Renal pelvis (tissue), 12 donors: ENCODE measurements at places on chromosomes 11 and 22. TPM values are rescaled to one million over a fixed set of nuclear protein-coding genes. Genes with fewer than 3 reads are reported as not detected.

GRCh38 chr11:59174664-59175033, 2.7 kb downstream of the DTX4 start:
- DNase-seq: no peak

- DNase-seq: no peak
These were observed 57.4 kb downstream of the BUD13 start for GRCh38 chr11:116715383-116715782.

The AHNAK gene
- polyA plus RNA-seq: 275 TPM

- no peak for DNase-seq
These were observed 37.8 kb upstream of the NAV2 start for GRCh38 chr11:19674836-19675235.

The C11orf86 gene
- 0.07 TPM for polyA plus RNA-seq

GRCh38 chr11:113315811-113316210, 1.4 kb downstream of the TTC12 start:
- DNase-seq: peak; percentile 23

The OTOG gene
- polyA plus RNA-seq: 0.66 TPM

DNA sequence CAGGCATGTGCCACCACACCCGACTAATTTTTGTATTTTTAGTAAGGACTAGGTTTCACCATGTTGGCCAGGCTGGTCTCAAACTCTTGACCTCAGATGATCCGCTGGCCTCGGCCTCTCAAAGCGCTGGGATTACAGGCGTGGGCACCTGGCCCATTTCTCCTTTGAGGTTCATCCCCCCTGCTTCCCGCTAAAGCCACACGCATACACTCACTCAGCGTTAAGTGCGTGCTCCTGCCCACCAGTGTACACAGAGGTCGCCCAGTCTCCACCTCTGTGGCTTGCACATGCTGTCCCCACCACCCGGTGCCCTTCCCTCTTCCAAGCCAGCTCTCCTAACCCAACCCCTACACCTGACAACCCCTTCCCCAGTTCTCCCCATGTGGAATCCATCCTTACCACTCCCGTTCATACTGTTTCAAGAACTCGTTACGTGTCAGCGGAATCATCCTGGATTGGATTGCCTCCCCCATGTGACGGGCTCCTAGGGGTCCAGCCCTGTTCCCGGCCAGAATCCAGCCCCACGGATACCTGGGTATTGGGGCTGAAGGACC, 15.7 kb upstream of the CYTH4 start:
- DNase-seq: no peak

The ANO1 gene
- 16.8 TPM for polyA plus RNA-seq

DNA sequence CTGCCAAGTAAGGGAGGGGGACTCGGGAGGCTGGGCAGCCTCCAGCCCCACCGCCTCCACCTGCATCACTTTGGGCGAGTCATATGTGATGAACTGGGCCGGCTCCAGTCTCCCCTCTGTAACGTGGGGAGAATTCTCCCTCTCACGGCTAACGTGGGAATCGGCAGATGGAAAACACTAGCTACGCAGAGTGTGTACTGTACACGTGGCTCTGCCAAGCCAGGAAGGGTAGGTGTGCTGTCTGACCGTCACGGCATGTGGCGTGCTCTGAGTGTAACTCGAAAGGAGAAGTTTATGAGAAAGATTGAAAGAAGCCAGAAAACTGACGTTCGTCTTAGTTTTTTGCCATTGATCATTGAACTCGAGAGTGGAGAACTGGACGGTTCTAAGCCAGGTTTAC, 13.7 kb downstream of the TRMU start:
- DNase-seq: no peak

DNA sequence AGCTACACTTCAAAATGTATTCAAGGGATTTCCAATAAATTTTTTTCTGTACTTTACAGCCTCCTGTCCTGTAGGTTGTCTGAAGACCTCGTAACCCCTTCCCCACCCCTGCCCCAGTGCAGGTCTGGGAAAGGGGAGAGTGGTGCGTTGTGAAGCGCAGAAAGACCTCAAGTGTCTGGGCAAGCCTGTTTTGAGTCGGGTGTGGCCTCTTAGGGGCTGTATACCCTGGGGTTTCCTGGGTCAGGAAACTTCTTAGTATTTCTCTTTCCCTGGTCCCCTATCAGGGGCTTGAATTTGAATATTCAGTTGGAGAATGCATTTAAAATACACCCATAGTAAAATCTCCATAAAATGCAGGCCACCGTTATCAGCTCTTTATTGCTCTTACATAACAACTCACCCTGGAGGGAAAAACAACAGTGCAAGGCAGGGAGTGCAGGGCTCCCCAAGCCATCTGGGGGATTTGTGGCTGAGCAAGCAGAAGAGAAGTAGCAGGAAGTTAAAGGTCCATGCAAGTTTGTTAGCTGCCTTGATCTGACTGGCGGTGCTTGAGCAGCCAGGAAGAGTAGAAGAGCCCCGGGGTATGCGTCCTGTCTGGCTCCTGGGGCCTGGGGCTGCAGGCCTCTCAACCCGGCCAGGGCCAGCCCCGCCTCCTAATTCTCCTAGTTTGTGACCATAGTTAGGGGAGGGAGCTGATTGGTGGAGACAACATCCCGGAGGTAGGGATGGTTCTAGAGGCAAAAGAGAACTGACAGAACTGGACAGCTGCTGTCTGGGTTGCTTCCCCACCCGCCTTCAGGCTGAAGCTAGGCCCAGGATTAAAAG, 25.7 kb downstream of the ARHGAP1 start:
- no peak for DNase-seq

GRCh38 chr11:42249401-42249800, 789.9 kb upstream of the LRRC4C start:
- DNase-seq: no peak

DNA sequence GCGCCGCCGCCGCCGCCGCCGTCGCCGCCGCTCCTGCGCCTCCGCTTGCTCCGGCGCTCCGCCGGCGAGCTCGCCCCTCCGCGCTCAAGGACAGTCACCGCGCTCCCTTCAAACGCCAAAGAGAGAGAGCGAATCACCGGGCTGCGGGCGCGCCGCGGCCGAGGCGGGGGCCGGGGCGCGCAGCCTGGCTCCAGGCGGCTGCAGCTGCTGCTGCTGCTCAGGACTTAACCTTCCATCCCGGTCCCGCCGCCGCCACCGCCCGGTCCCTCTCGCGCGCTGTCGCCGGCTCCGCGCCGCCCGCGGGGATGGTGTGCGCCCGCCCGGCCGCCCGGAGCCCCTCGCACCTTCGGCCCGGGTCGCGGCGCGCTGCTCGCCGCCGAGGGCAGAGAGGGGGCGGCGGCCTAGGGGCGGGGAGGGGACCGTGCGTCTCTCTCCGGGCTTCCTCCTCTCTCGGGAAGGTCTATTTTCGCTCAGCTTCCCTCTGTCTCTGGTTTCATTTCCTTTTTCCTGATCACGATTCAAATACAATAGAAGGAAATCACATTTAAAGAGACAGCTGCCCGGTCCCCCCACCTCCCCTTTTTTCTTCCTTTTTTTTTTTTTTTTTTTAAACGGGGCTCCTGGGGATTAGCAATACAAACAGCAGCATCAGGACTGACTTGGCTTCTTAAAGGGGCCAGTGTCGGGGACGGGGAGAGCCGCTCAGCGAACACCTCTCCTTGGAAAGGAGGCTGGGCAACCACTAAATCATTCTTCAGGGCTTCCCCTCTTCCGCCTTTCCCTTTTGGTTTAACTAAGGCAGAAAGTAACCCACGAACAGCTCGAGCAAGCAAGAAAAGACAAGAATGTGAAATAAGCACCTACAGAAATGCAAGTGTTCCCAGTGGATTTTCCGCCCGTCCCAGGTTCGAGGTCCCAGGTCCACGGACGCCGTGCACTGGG, 22.1 kb downstream of the LMO2 start:
- DNase-seq: peak; percentile 37

The HEPN1 gene
- 1.3 TPM for polyA plus RNA-seq

DNA sequence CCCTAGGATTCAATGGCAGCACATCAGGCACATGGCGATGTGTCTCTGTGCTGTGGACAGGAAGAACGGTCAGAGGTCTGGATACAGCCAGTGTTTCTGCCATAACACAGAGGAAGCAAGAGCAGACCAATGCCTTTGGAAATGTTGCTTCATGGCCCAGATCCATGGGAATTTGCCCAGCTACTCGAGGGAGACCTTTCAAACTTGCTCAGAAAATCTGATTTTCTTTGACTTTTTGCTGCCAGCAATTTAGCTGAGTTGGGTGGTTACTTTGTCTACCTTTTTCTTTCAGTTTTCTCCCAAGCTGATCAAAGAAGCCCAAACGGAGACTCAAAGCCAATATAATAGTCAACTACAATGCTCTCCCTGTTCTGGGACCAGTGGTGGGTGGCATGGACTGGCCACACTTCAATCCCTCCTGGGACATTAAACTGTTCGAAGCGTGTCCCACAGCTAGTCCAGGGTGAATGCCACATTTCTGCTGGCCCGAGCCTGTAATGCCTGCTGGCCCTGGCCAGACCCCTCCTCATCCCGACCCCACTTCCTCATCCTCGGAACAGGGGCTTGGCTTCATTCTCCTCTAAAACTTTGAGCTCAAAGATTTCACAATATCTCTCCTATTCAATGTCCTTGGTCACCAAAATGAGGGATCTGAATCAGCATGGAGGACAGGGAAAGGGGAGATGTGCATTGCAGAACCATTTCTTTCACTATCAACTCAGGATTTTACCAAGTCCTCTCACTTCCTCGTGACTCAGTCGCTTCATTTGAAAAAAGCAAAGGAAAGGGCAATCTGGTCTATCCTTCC, 93.3 kb downstream of the ABTB2 start:
- DNase-seq: no peak

The COMMD9 gene
- 96.2 TPM for polyA plus RNA-seq

DNA sequence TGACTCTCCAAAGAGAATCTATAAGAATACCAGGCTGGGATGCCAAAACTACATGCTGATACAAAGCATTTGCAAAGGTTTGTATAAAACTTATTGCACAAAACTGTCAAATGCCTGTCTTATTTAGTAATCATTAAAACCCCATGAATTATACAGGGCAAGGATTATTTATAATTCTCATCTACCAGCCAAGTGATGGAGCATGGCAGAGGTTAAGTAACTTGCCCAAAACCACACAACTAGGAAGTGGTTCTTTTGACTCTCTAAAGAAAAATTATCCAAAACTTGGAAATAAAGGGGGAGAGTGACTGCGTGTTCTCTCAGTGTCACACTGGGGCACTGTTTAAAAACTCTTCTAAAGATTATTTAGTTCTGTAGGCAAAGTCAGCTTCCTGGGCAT, 17.4 kb upstream of the CLMP start:
- DNase-seq: no peak

The PTPRCAP gene
- 3.6 TPM for polyA plus RNA-seq

DNA sequence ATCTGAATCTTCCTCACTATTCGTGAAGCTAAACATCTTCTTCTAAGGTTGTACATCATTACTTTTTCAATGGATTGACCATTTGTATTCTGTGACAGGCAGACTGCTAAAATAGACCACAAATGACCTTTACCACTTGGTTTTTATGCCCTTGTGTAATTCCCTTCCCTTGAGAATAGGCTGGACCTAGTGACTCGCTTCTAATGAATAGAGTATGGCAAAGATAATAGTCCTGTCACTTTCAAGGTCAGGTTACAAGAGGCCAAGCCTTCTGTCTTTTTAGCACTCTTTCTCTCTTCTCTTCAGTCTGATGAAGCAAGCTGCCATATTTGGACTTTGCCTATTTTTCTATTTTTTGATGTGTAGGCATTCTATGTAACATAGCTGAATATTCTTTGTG, 492.9 kb downstream of the SOX6 start:
- no peak for DNase-seq

DNA sequence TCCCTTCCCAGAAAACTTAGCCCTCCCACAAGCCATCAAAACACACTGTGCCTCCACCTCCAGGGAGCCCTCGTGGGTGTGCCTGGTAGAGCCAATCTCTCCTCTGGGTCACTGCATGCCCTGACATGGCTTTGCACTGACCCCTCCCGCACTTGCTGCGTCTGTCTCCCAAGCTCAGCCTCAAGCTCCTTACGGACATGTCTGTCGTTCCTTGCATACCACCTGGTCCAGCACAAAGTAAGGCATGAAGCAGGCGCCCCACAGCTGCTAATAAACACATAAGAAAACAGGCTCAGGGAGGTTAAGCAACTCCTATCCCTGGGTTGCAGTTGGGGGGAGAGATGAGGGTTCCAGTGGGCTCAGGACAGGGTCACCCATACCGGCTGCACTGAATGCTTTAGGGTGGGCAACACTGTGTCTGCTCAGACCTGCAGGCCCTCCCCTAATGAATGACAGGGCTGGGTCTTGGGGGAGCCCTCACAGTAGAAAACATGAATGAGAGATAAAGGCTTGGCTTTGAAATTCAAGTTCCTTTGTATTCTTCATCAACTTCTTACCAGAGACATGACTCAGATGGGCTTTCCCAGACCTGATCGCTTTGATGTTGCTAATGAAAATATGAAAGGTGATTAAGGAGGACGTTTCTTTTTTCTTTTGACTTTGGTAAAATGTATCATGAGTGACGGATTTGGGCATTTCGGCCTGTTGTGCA, 38.0 kb downstream of the PHF21B start:
- no peak for DNase-seq

GRCh38 chr11:108985945-108986279, 321.0 kb downstream of the DDX10 start:
- DNase-seq: no peak

GRCh38 chr22:22408731-22409696, 99.5 kb downstream of the ZNF280B start:
- peak; percentile 42 for DNase-seq

DNA sequence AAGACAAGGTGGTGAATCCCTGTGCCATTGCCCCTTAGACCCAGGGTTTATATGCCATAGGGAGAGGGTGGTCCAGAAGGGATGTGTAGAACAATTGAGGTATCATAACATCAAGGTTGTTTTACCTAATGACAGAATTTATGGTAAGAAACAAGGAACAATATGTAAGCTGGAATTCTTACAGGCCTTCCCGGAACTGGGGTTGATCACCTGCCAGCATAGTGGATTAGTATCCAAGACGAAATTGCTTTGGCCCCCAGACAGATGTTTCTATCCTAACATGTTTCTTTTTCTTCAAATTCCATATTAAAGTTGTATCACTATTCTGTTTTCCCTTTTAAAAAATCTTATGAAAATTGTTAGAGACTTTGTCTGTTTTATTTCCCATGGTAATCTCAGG, 343.8 kb upstream of the ANO3 start:
- DNase-seq: no peak

DNA sequence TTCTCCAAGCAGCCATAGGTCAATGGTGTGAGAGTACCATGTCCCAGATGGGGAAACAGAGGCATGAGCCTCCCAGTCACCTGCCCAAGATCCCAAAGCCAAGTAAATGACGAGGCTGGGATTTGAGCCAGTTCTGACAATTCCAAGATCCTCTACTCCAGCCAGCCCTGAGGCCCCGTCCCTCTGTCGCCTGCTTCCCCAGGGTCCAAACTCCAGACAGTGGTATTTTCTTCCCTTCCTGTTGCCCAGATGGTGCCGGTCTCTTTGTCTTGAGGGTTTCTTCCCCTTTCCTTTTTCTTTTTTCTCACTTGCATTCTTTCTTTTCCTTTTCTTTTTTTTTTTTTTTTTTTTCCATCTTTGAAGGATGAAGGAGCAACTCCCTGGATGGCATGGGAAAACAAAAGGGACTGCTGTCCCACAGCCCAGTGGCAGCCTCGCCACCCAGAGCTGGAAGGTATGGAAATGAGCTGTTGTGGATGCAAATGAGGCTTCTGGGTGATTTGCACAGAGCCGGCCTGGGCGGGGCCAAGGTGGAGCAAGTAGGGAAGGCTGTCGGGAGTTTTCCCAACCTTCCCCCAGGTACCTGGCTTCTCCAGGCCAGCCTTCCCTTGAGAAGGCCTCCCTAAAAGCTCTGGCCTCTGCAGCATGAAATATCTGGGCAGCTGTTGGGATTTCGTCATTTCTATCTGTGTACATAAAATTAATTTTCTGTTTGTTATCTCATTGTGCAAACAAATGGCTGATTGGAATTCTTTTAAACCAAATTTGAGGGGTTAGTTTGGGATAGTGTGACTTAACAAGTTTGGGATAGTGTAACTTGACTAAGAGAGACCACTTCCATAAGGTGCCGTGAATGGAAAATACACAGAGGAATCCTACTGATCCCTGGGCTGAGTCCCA, 146.8 kb downstream of the MN1 start:
- DNase-seq: no peak

The OR5A1 gene
- 0.01 TPM for polyA plus RNA-seq
